Naive thymus-derived CD4-positive, alpha-beta T cell (primary cell): ENCODE measurements at places on chromosomes 2 and 18.

DNA sequence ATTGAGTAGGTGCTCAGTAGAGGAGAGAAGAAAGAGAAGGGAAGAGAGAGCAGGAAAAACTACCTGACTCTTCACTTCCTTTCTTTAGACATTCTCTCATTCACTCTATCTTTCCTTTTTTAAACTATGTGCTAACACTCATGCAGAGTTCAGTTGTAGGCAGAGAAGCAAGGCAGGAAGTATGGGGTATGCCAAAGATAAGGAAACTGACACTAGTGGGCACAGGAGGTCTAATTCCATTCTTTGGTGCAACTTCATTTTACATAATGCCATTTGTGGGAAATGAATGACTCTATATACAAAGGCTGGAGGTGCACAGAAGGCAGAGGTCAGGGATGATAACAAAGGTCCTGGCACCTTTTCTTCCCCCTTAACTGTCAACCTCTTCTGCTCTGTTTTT is 35.1 kb upstream of the ACVR1 start:
- no peaks in the 10 kb centered on the region for H3K27me3 ChIP-seq
- no peak overlapping the region for H3K27ac ChIP-seq
- no peaks in the 10 kb centered on the region for H3K36me3 ChIP-seq
- no peaks in the 10 kb centered on the region for H3K4me1 ChIP-seq
- no peak overlapping the region for H3K4me3 ChIP-seq

GRCh38 chr2:105804266-105804665 is 59.6 kb downstream of the NCK2 start:
- H3K27me3 ChIP-seq = no peaks in the 10 kb centered on the region
- H3K36me3 ChIP-seq = no peaks in the 10 kb centered on the region
- DNase-seq = no peak
- peaks cover 92% of the 10 kb centered on the region for H3K4me1 ChIP-seq
- peak overlapping the region; percentile 9 for H3K4me3 ChIP-seq

GRCh38 chr2:12032398-12032797 is 286.0 kb downstream of the LPIN1 start:
- H3K4me1 ChIP-seq = peaks cover 20% of the 10 kb centered on the region
- no peaks in the 10 kb centered on the region for H3K36me3 ChIP-seq
- H3K4me3 ChIP-seq = no peak overlapping the region
- DNase-seq = no peak
- H3K27me3 ChIP-seq = no peaks in the 10 kb centered on the region

GRCh38 chr2:147937744-147938349 is 82.7 kb downstream of the ORC4 start:
- H3K27me3 ChIP-seq = no peaks in the 10 kb centered on the region
- no peak overlapping the region for H3K27ac ChIP-seq
- H3K4me3 ChIP-seq = no peak overlapping the region
- no peak for DNase-seq
- no peaks in the 10 kb centered on the region for H3K4me1 ChIP-seq
- peaks cover 27% of the 10 kb centered on the region for H3K36me3 ChIP-seq

GRCh38 chr2:101516823-101517690 is 42.1 kb upstream of the RFX8 start:
- no peaks in the 10 kb centered on the region for H3K27me3 ChIP-seq
- DNase-seq = peak; percentile 16

DNA sequence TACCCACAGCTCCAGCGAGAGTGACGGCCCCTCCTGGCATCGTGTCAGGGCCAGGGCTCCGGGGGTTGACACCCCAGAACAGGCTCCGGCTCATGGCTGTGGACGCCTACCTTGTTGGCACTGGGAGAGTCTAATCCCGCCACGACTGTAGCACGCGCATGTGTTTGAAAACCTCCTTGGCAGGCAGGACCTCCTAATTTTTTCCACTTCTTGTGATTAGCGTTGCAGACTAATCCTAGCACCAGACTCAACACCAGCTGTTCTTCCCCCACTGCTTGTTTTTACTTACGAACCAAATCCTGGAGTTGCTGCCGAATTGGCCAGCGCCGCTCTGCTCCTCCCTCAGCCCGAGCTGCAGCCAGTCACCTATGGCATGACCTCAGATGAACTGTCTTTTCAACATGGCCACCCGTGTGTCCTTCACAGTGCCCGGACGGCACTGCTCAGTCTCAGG is 110.7 kb downstream of the KLHL29 start:
- no peaks in the 10 kb centered on the region for H3K36me3 ChIP-seq
- no peak for DNase-seq
- H3K4me3 ChIP-seq = no peak overlapping the region
- no peak overlapping the region for H3K27ac ChIP-seq

DNA sequence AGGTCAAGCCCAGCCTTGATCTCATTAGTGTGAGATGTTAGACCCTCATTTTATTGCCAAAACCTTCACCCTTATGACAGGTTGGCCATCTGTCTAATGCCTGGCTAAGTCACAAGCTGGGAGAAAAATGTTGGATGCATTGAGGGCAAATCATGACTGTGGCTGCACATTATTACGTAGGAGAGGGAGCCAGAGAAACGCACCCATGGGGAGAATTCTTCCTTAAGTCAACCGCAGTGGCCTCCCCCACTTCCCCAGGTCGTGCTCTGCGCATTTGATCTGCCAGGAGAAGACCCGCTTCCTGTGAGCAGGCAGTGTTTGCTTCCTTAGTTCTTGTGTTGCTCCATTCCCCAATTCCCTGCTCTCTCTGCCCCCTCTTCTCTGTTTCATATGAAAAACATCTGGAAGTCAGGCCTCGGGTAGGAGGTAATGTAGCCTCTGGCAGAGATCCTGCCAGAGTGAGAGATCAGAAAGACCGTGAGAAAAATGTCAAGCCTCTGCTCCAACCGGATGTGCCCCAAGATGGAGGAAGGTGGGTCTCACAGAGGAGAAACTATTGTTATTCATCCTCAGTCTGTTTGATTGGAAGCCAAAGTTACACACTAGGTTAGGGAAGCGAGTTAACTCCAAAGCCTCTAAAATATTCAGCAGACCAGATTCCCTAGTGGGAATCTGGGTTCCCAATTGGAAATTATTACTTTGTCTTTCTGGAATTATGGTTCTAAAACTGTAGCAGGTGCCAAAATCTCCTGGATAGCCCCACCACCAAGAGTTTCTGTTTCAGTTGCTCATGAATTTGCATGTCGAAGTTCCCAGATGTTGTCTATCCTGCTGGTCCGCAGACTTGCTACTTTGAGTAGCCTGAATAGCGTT is 144.3 kb upstream of the PELI1 start:
- no peak overlapping the region for H3K27ac ChIP-seq
- DNase-seq = no peak
- no peaks in the 10 kb centered on the region for H3K27me3 ChIP-seq
- H3K36me3 ChIP-seq = no peaks in the 10 kb centered on the region
- peaks cover under 1% of the 10 kb centered on the region for H3K4me1 ChIP-seq
- H3K4me3 ChIP-seq = no peak overlapping the region

GRCh38 chr2:163132850-163133249 is 294.3 kb upstream of the KCNH7 start:
- no peak overlapping the region for H3K4me3 ChIP-seq
- H3K27me3 ChIP-seq = no peaks in the 10 kb centered on the region
- H3K27ac ChIP-seq = no peak overlapping the region
